ENCODE measurements at places on chromosomes 5 and 9.

- DNase-seq = no peak
These were observed 10.9 kb upstream of the UBLCP1 start for GRCh38 chr5:159252195-159252594.

DNA sequence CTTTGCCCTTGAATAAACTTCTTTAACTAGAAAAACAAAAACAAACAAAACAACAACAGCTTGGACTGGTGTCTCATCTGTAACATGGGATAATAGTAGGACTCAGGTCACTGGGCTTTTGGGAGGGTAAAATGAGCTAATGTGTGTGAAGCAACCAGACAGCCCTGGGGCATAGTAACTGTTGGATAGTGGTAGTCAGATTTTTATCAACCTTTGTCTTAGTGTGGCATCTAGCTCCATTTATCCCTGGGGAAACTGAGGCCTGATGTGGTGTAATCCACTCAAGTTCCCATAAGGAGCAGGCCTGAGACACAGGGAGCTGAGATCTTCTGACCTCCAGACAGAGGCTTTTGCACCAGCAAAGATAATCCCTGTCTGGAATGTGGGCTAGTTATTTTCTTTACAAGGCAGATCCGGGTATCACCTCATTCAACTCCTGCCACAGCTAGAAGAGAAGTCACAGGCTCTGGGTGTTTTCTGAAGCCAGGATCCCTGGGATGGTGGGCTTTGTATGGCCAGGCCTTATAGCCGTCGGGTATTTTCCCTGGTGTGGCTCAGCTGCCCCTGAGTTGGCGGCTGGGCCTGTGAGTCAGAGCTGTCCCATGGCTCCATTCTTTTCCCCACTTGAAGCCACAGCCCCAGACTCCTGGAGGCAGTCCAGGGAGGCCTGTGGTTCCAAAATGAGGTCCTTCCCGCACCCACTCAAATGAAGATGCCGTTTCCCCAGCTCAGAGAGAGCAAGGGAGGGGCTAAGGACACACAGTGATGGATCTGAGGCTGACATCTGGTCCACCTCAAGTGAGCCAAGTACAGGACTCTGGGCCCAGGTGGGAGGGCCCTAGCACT is 26.1 kb upstream of the CSF1R start:
- no peak for DNase-seq

- no peak for DNase-seq
These were observed 246.8 kb upstream of the TUT7 start for GRCh38 chr9:86600977-86601376.

DNA sequence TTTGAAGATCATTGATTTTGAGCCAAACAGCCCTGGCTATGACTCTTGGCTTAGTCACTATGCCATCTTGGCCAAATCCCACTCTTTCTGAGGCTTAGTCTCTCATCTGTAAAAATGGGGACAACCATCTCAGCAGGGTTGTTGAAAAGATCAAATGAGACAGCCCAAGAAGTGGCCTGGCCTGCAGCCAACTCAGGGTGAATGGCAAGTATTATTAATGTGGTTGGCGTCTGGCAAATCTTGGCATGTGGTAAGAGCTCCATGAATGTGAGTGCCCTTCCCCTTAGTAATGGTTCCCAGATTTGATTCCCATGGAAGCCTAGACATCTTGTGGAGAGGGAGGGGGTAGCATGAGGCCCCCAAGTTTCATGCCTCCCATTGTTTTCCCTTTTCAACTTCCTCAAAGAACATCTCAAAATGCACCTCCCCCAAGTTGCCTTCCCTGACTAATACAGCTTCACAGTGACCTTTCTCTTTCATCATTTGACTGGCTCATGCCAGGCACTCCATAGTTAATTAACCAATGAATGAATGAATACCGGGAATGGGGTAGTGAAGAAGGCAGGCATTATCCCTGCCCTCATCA is 11.8 kb upstream of the TGFBI start:
- DNase-seq = no peak

DNA sequence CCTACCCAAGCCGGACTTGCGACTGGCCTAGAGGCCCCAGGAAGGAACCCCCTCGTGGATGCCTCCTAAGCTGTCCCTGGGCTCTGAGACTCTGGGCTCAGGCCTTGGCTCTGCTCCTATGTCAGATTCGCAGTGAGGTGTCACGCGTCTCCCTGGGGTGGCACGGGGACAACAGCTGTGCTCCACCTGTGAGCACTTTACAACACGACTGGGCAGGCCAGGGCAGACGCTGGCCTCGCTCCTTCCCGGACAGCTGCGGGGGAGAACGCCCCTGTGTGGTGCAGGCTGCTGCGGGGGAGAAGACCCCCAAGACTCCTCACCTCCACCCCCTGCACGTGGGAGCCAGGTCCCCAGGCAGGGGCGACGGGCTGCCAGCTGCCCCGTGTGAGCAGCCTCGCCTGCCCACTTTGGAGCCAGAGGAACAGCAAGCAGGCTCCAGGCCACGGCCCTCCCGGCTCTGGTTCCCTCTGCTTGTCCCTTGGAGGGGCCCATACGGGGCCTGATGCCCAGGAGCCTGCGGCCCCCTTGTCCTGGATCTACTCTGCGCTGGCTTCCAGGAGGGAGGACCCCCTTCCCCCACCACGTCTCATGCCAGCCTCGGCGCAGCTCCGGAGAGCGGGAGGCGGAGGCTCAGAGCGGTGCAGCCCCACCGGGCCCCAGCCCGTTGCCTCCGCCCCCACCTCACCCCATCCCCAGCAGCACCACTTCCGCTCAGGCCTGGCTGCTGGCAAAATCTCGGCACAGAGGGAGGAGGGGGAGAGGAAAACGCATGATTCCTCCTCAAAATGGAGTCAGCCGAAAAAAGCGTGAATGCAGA is 36.0 kb downstream of the SARDH start:
- DNase-seq = no peak

GRCh38 chr5:147170603-147171002 is 64.2 kb upstream of the STK32A start:
- no peak for DNase-seq

GRCh38 chr5:54311176-54311677 is 854 bp upstream of the ARL15 start:
- no peak for DNase-seq

DNA sequence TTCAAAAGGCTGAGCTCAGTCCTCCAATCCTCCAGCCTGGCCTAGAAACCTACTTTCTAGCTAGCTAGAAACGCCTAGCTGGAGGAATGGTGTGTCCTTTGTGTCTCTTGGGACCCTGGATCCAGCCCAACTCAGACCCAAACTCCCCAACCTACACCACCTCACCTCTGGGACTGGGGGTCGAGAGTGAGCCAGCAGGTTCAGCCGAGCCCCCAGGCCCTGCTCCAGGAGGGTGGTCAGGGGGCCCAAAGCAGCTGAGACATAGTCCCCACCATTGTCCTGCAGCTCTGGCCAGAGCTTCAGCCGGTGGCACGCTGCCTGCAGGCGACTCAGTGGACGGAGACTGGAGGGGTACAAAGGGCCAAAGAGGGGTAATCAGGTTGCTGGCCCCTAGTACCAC is 6.2 kb downstream of the NOL6 start:
- no peak for DNase-seq

DNA sequence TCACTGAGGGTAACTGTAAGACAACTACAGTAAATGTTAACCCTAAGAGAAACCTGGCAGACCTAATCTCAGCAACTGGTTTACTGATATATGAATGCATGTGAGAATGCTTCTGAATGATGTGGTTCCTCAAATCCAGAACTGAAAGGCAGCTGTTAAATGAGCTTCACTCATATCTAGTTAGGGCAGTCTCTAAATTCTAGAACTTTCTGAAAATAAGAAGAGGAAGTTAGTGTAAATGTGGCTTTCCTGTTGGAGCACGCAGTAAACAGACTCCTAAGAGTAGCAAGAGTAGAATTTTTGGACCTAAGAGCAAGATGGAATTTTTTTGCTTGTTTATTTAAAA is 117.9 kb upstream of the KCNN2 start:
- no peak for DNase-seq

DNA sequence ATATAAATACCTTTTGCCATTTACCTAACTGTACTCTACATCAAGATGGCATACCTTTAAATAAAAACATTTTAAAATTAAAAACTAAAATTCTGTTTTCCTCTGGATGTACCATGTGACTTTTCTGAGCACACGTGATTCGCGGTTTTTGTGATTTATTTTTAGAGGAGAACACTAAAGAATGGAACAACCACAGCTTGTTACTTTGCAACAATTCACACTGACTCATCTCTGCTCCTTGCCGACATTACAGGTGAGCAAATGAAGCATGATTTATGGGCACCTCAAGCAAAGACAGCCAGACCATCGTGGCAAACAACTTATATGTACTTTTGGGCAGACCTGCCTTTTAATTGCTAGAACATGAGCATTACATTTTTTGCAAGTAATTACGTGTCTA is 61.3 kb downstream of the GDA start:
- no peak for DNase-seq

- DNase-seq = no peak
These were observed 123.0 kb upstream of the MEF2C start for GRCh38 chr5:89005990-89006389.

DNA sequence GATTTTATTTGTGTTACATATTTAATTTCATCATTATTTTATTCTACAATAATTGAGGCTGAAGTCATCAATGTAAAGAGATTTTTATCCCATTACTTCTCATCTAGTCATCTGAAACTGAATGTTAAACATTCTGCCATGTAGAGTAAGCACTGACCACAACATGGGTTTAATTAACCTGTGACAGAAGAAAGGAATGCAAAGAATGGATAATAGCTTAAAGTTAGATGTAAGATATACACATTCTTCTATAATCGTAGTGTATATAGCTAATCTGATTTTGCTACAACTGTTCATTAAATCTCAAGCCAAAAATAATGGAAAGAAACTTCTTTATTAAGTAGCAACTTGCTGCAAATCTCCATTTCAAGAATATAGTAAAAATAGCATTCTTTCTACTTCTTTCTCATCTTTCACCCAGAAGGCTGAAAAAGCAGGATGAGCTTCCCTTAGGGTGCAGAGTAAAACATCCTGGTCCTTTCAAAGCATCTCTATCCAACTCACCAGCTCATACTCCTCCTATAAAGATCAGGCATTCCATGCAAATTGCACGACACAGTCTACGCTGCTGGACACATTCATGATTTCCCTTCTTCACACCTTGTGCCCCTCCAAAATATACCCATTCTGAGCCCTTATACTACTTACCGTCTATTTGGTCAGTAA is 115.2 kb downstream of the EFNA5 start:
- DNase-seq = no peak

- no peak for DNase-seq
These were observed 64.6 kb downstream of the SVEP1 start for GRCh38 chr9:110514897-110515296.

- no peak for DNase-seq
These were observed 34.1 kb upstream of the PCA3 start for GRCh38 chr9:76729980-76730737.

- DNase-seq = no peak
These were observed 451.4 kb downstream of the KDM4C start for GRCh38 chr9:7209016-7209715.

GRCh38 chr5:75744355-75744754 is 27.1 kb upstream of the POC5 start:
- no peak for DNase-seq

- DNase-seq = no peak
These were observed 26.0 kb downstream of the SGTB start for GRCh38 chr5:65695896-65696295.

- no peak for DNase-seq
These were observed 54.1 kb upstream of the DAB2 start for GRCh38 chr5:39478863-39479262.

DNA sequence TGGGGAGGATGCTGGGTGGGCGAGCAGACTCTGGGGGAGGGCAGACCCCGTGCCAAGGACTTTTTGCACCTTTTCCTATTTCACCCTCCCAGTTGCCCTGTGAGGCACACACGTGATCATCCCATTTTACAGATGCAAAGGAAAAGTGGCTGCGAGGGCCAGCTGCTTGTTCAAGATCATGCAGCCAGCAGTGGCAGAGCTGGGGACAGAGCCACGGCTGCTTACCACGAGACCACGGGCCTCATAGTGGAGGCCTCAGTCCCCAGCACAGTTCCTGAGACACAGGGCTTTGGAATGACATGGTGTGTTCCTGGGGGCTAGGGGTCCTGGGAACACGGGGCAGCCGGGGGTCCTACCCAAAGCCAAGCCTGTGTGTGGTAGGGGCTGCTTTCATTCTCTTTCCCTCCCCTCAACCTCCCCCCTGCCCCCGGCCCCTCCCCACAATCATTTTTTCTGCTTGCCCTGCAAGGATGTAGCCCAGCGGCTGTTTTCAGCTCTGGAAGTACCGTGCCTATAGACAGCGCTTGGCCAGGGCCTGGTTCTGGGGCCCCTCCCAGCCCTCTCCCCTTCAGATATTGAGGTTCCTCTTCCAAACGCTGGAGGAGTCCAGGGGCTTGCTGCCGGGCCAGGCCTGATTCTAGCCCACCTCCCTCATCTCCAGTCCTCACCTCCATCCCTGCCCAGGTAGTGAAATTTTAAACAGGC is 58.5 kb upstream of the IER5L start:
- DNase-seq = no peak

GRCh38 chr9:114371973-114372917 is 15.5 kb downstream of the AKNA start:
- DNase-seq = peak; percentile 30

DNA sequence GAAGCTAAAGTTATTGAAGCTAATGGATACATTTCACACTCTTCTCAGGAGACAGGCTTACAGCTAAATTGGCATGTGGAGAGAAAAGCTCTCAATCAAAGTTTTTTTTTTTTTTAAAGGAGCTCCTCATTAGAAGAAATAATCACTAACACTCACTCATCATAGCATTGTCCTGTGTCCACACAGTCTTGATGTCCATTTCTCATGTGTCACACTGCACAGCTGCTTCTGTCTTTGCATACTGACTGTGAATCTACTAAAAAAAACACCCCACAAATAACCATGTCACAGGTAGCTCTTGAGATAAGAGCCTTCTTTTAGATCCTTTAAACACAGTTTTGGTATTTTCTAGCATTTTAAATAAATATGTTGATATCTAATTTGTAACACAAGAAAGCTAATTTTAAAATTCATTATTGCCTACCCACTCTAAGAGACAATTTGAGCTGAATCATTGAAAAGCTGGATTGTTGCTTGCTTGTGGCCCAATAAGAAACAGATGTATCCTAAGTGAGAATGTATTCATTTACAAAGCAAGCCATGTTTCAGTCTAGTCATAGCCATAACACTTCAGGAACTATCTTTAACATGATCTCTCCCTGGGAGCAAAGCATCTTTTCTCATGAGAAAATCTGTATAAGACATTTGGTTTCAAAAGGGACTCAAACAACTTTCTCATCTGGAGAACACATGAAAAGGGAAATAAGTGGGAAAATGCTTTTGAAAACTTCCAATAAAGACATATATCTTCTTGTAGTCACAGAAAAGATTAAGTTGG is 48.1 kb upstream of the PCSK1 start:
- no peak for DNase-seq

- peak; percentile 82 for DNase-seq
These were observed 1.0 kb downstream of the TLE4 start for GRCh38 chr9:79572608-79573411.
